ENCODE measurements at places on chromosomes 2 and 18.

GRCh38 chr2:230443541-230443940, 27.5 kb downstream of the SP100 start:
- H3K4me1 ChIP-seq: peaks cover 70% of the 10 kb centered on the region
- DNase-seq: no peak
- no peaks in the 10 kb centered on the region for H3K27me3 ChIP-seq
- H3K27ac ChIP-seq: peak overlapping the region; percentile 68
- H3K4me3 ChIP-seq: no peak overlapping the region
- peaks cover 81% of the 10 kb centered on the region for H3K36me3 ChIP-seq

GRCh38 chr18:987325-988186, 82.9 kb downstream of the ADCYAP1 start:
- H3K36me3 ChIP-seq: no peaks in the 10 kb centered on the region
- H3K4me1 ChIP-seq: no peaks in the 10 kb centered on the region
- H3K27me3 ChIP-seq: no peaks in the 10 kb centered on the region
- no peak for DNase-seq
- H3K4me3 ChIP-seq: no peak overlapping the region

- no peaks in the 10 kb centered on the region for H3K36me3 ChIP-seq
- H3K27ac ChIP-seq: no peak overlapping the region
- H3K27me3 ChIP-seq: peaks cover 35% of the 10 kb centered on the region
- no peak overlapping the region for H3K4me3 ChIP-seq
Measured at GRCh38 chr18:616380-616995, 19.7 kb downstream of the CLUL1 start.

GRCh38 chr2:105087273-105087672, 49.4 kb downstream of the MRPS9 start:
- H3K27me3 ChIP-seq: no peaks in the 10 kb centered on the region
- H3K27ac ChIP-seq: no peak overlapping the region
- DNase-seq: no peak
- no peak overlapping the region for H3K4me3 ChIP-seq
- H3K4me1 ChIP-seq: peaks cover 12% of the 10 kb centered on the region
- no peaks in the 10 kb centered on the region for H3K36me3 ChIP-seq

DNA sequence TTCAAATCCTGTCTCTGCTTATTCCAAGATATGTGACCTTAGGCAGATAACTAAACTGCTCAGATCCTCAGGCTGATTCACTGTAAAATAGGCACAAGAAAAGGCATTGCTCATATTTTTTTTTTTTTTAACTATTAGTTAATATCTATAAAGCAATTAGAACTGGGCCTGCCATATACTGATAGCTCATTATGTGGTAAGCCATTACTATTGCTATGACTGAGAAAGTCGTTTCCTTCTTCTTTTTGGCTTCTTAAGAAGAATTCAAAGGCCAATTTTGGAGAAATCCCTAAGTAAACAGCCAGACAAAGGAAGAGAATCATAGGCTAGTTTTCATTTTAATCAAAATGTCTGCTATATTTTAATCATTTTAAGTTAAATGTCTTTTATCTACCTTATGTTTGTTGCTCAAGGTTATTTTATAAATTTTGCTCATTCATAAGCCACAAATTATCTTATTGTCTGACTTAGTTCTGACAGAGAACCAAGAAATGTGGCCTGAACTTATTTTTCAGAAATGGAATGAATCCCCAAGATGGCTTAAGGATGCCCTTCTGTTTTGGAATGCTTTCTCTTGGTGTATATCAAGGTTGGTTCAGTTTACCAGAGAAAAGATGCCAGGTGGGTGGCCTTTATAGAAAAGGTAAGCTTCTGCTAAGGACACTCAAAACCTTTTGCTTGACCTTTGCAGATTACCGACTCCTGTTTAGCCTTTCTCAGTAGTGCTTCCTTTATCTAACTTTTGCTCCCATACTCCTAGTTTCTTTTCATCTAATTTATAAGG, 21.3 kb upstream of the VRK2 start:
- H3K4me1 ChIP-seq: peaks cover 5% of the 10 kb centered on the region
- H3K4me3 ChIP-seq: no peak overlapping the region
- no peak overlapping the region for H3K27ac ChIP-seq
- no peak for DNase-seq
- H3K27me3 ChIP-seq: no peaks in the 10 kb centered on the region

DNA sequence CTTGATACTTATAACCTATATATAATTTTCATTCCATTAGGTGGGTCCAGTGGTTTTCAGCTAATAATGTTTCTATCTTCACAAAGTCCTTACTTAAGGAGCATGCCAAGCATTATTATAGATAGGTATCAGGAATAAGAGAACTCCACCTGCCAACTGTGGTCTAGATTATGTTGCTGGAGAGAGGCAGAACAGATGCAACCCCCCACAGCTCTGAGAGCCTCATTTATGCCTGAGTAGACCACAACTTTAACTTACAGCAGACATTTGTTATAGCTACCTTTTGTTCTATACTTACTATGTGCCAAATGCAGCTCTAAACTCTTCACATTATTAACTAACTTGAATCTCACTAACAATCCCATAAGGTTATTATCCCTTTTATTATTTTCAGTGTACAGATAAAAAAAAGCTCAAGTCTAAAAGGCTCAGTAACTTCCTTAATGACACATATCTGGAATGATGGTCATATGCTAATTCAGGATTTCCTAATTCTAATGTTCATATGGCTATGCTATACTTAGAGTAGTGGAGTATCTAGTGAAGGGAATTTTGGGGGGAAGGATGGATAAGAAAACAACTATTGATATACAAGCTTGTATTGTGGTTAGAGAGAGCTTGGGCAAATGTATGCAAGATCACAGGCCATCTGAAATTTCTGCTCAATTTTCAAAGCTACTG, 119.1 kb upstream of the RND3 start:
- no peaks in the 10 kb centered on the region for H3K27me3 ChIP-seq
- DNase-seq: no peak
- no peaks in the 10 kb centered on the region for H3K36me3 ChIP-seq
- H3K4me3 ChIP-seq: no peak overlapping the region

DNA sequence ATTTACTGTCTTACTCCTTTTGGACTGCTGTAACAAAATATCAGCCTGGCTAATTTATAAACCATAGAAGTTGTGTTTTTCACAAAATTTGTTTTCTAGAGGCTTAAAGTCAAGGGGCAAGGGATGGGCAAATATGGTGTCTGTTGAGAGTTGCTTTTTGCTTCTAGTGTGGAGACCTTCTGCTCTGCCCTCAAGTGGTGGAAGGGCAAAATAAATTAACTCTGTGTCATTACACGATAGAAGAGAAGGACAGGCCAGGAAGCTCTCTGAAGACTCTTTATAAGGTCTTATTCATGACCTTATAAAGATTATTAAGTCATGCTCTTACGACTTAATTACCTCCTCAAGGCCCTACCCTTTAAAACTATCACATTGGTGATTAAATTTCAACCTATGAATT, 181.2 kb upstream of the LRATD1 start:
- no peaks in the 10 kb centered on the region for H3K27me3 ChIP-seq
- no peaks in the 10 kb centered on the region for H3K36me3 ChIP-seq
- no peak for DNase-seq
- H3K4me3 ChIP-seq: no peak overlapping the region
- H3K4me1 ChIP-seq: no peaks in the 10 kb centered on the region

Data from T-helper 2 cell treated with Interferon-gamma antibody and Interleukin-4, amounts not matched to agents 5 μg/mL and 100 μg/mL, for 36 hours (primary cell).